PC-3 (cell line): ENCODE measurements at places on chromosomes 4 and X. TPM values are rescaled to one million over a fixed set of nuclear protein-coding genes. Genes with fewer than 3 reads are reported as not detected.

The UGT8 gene
- 1.8 and 3.4 TPM in 2 replicates for total RNA-seq

The DRP2 gene
- 0.15 and 0.58 TPM in 2 replicates for total RNA-seq

DNA sequence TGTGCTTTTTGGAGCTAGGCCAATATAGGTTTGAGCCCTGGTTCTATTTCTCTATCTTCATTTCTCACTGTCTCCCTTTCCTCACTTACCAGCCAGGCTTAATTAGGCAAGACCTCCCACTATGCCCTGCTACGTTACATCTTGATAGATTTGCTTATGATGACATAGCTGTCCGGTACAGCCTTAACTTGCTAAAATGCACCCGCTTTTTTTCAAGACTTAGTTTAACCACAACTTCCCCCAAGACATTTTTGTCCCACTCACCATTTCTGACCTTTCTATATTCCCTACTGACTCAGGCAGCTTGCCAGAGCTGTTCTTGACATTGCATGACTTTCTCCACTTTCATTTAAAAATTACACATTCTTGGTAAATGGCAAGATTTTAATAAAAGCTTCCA is 152.6 kb downstream of the MID1 start:
- peaks cover 26% of the 10 kb centered on the region; the same call in 1 of the 2 replicates for H3K36me3 ChIP-seq
- peaks cover 15% of the 10 kb centered on the region for H3K4me1 ChIP-seq
- no peaks in the 10 kb centered on the region for H3K27me3 ChIP-seq
- DNase-seq = no peak
- H3K4me3 ChIP-seq = no peak overlapping the region
- no peak overlapping the region for H3K27ac ChIP-seq

The SULT1B1 gene
- total RNA-seq = 0.04 and 0.17 TPM in 2 replicates

The SMR3B gene
- not detected in 2 replicates for total RNA-seq

The CORIN gene
- not detected in 2 replicates for total RNA-seq

GRCh38 chrX:48927736-48928382 is 9.0 kb upstream of the PIM2 start:
- no peaks in the 10 kb centered on the region for H3K4me1 ChIP-seq
- no peaks in the 10 kb centered on the region for H3K27me3 ChIP-seq
- no peak overlapping the region for H3K4me3 ChIP-seq
- DNase-seq = no peak
- peaks cover 14% of the 10 kb centered on the region for H3K36me3 ChIP-seq

DNA sequence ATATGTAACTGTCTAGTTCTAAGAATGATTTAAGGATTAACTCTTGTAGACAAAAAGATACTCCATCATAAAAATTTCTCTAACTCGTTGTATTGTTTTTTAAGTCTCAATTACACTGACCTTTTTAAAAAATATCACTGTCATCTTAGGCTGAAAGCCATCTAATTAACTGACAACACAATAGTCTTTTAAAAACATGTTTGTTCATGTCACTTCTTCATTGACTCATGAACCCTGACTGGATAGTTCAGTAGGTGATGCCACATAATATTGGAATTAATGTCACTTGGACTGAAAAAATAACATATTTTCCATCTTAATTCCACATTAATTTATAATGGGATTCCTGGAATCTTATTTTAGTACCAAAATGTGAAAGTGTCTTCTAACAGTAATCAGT is 179.3 kb downstream of the ADGRL3 start:
- H3K36me3 ChIP-seq = no peaks in the 10 kb centered on the region
- no peak overlapping the region for H3K4me3 ChIP-seq
- peaks cover 13% of the 10 kb centered on the region for H3K4me1 ChIP-seq
- no peaks in the 10 kb centered on the region for H3K27me3 ChIP-seq
- H3K27ac ChIP-seq = no peak overlapping the region

DNA sequence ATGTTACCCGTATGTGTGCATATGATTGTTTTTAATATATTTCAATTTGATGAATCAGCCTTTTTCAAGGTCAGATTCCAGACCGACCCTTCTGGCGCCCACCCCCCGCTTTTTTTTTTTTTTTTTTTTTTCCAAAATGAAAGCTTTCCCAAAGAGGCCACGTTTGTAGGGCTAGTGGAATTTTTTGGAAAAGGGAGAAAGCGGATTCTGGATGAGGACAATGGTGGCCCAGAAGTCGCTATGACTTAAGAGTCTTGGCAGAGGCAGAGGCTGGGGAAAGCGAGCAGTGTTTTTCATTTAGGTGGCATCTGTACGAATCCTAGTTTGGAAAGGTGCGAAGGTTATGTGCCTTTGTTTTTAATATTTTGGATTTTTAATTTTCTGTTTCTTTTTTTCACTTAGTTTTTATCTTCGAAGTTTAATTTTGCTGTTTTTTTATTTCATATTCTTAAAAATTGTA is 14.6 kb downstream of the NDUFB11 start:
- DNase-seq = no peak
- peak overlapping the region; percentile 77 for H3K4me3 ChIP-seq
- H3K4me1 ChIP-seq = no peaks in the 10 kb centered on the region
- no peak overlapping the region for H3K27ac ChIP-seq

The SPOCK3 gene
- total RNA-seq = 1.9 and 2.2 TPM in 2 replicates

The NKX3-2 gene
- 0.07 TPM in 1 of 2 replicates, not detected in the other for total RNA-seq

DNA sequence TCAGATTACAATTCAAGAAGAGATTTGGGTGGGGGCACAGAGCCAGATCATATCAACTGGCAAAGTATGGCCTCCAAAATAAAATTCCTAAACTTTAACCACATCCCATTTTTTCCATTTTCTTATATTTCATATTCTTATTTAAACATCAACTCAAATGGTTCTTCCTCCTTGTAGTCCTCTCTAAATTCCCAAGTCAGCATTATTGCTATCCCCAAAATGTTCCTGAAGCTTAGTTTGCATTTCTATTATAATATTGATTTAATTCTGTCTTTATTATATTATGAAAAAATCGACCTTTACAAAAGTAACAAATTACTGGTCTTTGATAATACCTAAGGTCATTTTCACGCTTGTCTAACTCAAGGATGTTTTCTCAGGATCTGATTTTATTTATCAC is 67.5 kb downstream of the NPY1R start:
- H3K27me3 ChIP-seq = peaks cover 14% of the 10 kb centered on the region
- H3K4me3 ChIP-seq = no peak overlapping the region
- H3K36me3 ChIP-seq = no peaks in the 10 kb centered on the region
- H3K27ac ChIP-seq = no peak overlapping the region
- no peak for DNase-seq

GRCh38 chrX:119004920-119005524 is 30.6 kb downstream of the LONRF3 start:
- DNase-seq = peak; percentile 62
- H3K4me1 ChIP-seq = no peaks in the 10 kb centered on the region
- no peaks in the 10 kb centered on the region for H3K27me3 ChIP-seq
- no peak overlapping the region for H3K4me3 ChIP-seq
- H3K27ac ChIP-seq = no peak overlapping the region
- peaks cover 11% of the 10 kb centered on the region; the same call in 1 of the 2 replicates for H3K36me3 ChIP-seq

The TBX22 gene
- not detected in 2 replicates for total RNA-seq

GRCh38 chrX:101040197-101040596 is 11.7 kb downstream of the TRMT2B start:
- no peak for DNase-seq
- peaks cover 8% of the 10 kb centered on the region for H3K36me3 ChIP-seq
- no peaks in the 10 kb centered on the region for H3K4me1 ChIP-seq
- H3K4me3 ChIP-seq = no peak overlapping the region
- H3K27ac ChIP-seq = no peak overlapping the region
- H3K27me3 ChIP-seq = no peaks in the 10 kb centered on the region

GRCh38 chr4:5399124-5399523 is 309.2 kb downstream of the EVC2 start:
- H3K4me1 ChIP-seq = no peaks in the 10 kb centered on the region
- no peaks in the 10 kb centered on the region for H3K36me3 ChIP-seq
- DNase-seq = no peak

- no peak overlapping the region for H3K4me3 ChIP-seq
- no peaks in the 10 kb centered on the region for H3K36me3 ChIP-seq
- H3K27ac ChIP-seq = no peak overlapping the region
- H3K27me3 ChIP-seq = no peaks in the 10 kb centered on the region
These were observed 35.6 kb downstream of the ARSJ start for GRCh38 chr4:113943863-113944262.

GRCh38 chrX:138763761-138764160 is 52.2 kb upstream of the FGF13 start:
- no peak for DNase-seq
- no peaks in the 10 kb centered on the region for H3K4me1 ChIP-seq
- no peaks in the 10 kb centered on the region for H3K27me3 ChIP-seq
- H3K4me3 ChIP-seq = no peak overlapping the region
- H3K36me3 ChIP-seq = no peaks in the 10 kb centered on the region

- no peaks in the 10 kb centered on the region for H3K27me3 ChIP-seq
- H3K4me3 ChIP-seq = no peak overlapping the region
- no peak for DNase-seq
- H3K36me3 ChIP-seq = no peaks in the 10 kb centered on the region
- H3K27ac ChIP-seq = no peak overlapping the region
These were observed 79.7 kb upstream of the USP9X start for GRCh38 chrX:41005445-41005992.

The DGAT2L6 gene
- not detected in 2 replicates for total RNA-seq

GRCh38 chr4:92362028-92362427 is 58.3 kb downstream of the GRID2 start:
- no peak overlapping the region for H3K27ac ChIP-seq
- no peaks in the 10 kb centered on the region for H3K36me3 ChIP-seq
- DNase-seq = no peak
- no peaks in the 10 kb centered on the region for H3K4me1 ChIP-seq

DNA sequence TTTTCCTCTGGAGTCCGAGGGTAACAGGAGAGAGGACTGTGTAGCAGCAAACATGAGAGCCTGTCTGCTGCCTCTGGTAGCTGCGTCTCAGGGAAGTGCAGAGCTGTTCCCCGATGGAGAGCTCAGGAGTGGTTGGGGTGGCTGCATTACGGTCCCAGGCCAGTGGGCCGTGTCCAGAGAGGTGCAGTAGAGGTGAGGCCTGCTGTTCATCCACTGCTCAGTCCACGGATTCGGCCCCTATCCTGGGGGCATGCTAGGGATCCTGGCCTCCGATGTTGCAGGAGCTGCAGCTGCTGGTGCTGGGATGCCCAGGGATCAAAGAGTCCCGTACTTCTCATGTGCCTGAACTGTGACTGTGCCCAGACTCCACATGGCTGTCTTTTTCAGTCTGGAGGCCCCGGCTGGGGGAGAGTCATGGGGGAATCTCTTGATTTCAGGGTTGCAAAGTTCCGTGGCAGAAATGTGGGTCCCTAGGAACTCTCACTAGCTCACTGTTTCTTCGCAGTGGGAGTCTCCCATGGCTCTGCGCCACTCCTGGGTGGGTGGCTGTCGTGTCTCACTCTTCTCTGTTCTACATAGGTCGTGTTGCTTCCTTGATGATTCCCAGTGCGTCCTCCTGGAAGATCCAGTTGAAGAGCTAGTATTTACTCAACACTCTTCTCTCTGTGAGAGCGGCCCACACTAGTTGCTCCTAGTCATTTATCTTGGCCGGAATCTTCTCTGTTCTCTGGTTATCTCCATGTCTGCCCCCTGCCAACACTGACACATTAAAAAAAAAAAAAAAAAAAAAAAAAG is 109.5 kb upstream of the CENPE start:
- H3K27me3 ChIP-seq = no peaks in the 10 kb centered on the region
- DNase-seq = no peak
- H3K4me3 ChIP-seq = no peak overlapping the region
- no peak overlapping the region for H3K27ac ChIP-seq
- no peaks in the 10 kb centered on the region for H3K4me1 ChIP-seq

DNA sequence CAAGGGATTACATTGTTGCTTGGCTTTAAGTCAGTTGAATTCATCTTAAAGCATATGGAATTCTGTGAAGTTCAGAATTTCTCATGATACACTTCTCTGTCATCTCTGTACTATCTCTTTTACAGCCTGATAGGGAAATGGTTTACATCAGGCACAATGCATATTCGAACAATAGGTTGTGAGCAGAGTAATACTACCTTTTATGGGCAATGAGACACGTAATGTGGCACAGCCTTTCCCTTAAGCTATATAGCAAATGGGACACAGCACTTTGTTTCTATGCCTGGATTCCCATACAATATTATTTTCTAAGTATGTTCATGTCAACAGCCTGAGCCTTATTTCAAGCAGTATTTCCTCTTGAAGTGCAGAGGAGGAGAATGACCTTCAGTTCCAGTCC is 58.4 kb downstream of the SYNPO2 start:
- peaks cover 4% of the 10 kb centered on the region for H3K4me1 ChIP-seq
- no peak for DNase-seq
- no peak overlapping the region for H3K27ac ChIP-seq
- H3K27me3 ChIP-seq = no peaks in the 10 kb centered on the region
- no peak overlapping the region for H3K4me3 ChIP-seq

GRCh38 chr4:13966231-13967195 is 339.0 kb upstream of the BOD1L1 start:
- H3K36me3 ChIP-seq = no peaks in the 10 kb centered on the region
- DNase-seq = peak; percentile 72
- no peaks in the 10 kb centered on the region for H3K27me3 ChIP-seq
- H3K27ac ChIP-seq = peak overlapping the region; percentile 54
- H3K4me3 ChIP-seq = no peak overlapping the region

DNA sequence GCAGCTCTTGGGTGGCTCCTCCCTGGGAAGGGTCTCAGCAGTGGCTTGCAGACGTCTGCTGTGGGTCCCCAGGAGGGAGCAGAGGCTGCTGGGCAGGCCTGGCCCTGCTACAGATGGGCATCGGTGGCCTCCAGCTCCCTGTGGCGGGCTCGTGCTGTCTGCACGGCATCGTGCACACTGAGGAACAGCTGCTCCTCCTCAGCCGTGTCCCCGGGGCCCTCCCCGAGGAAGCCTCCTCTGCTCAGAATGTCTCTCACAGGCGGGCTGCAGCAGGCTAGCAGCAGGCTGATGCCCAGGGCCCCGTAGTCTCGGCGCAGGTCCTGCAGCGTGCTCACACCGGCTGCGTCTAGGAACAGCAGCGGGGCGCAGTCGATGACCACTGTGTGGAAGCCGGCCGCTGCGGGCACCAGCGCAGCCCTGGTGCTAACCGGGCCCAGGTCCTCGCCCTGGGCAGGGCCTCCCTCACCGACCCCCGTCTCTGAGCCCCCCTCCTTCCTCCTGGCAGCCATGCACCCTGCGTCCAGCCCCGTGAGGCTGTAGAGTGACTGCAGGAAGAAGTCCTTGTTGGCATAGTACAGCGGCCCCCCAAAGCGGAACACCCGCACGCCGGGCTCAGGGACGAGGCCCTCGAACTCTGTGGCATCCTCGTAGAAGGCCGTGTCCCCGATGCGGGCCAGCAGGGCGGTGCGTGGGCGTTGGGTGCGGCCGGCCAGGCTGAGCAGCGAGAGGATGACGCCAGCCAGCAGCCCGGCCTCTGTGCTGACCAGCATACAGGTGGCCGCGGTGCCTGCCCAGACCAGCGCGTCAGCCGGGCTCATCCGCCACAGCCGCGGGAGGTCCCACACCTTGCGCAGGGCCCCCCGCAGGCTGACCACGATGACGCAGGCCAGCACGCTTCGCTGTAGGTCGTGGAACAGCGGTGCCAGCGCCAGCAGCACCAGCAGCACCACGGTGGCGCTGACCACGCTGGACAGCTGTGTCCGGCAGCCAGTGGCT is 2.2 kb downstream of the IDUA start:
- no peaks in the 10 kb centered on the region for H3K36me3 ChIP-seq
- peaks cover 35% of the 10 kb centered on the region for H3K4me1 ChIP-seq
- no peaks in the 10 kb centered on the region for H3K27me3 ChIP-seq
- H3K27ac ChIP-seq = no peak overlapping the region

GRCh38 chr4:4866124-4866865 is 6.8 kb downstream of the MSX1 start:
- no peak overlapping the region for H3K27ac ChIP-seq
- peaks cover 37% of the 10 kb centered on the region for H3K27me3 ChIP-seq
- H3K4me3 ChIP-seq = no peak overlapping the region
- no peaks in the 10 kb centered on the region for H3K4me1 ChIP-seq
- no peak for DNase-seq
- H3K36me3 ChIP-seq = no peaks in the 10 kb centered on the region

GRCh38 chr4:114519368-114519767 is 79.2 kb upstream of the UGT8 start:
- H3K4me3 ChIP-seq = no peak overlapping the region
- DNase-seq = no peak
- no peaks in the 10 kb centered on the region for H3K4me1 ChIP-seq

The AKAP14 gene
- not detected in 2 replicates for total RNA-seq
